ENCODE measurements at places on chromosomes 6 and 20.

GRCh38 chr6:109821428-109821827 lies 130.3 kb downstream of the FIG4 start:
- DNase-seq, result no peak

DNA sequence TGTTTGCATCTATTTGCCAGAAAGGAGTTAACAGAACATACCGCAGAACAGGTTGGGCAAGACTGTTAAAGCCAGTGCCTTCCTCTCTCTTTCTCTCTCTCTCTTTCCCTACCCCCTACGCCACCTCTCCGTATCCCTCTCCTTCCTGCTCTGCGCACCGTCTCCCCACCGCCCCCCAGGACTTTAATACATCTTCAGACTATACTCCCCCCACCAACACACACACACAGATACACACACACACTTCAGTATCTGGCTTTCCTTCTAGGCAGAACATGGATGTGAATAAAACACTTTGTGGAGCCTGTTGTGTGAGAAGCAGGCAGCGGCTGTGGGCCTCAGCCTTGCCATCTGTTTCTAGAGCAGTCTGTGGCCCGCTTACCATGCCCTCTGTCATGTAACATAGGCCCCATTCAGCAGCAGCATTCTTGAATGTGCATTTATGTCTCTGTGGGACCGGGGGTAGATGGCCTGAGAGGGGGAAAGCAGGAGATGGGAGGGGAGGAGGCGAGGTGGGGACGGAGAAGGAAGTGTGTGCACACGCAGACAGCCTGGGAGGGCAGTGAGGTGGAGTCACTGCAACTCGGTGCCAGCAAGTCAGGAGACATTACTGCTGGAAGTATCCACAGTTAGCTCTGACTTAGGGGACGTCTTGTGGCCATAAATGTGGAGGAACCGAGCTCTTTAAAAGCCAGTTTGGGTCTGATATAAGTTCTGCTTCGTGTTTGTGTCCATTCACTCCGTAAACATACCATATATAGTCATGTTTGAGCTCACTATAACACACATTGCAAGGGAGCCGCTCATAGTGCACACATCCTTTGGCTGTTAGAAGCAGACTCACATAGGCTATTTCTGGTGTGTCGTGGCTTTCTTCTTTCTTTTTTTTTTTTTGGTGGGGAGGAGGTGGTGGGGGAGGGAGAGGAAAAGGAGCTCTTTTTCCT lies 38.4 kb downstream of the RREB1 start:
- no peak for DNase-seq

- DNase-seq, result no peak
Observed at GRCh38 chr6:67068781-67069180, 1361.8 kb upstream of the EYS start.

DNA sequence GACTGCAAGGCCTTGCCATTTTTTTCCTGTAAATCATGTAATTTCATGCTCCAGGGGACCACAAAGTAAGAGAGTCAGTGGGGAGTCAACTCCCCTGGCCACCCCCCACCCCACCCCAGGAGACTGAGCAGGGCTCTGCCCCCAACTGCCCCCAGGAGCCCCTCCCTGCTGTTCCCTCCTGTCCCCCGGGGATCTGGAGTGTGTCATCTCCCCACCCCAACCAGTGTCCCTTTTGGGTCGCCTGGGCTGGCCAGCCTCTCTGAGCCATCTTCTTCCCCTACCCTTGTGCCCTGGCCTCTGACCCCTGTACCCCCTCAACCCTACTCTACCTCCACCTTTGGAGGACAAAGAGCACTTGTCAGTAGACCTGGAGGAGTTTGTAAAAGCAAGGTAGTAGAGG lies 29.4 kb downstream of the FOXP4 start:
- DNase-seq, result no peak

DNA sequence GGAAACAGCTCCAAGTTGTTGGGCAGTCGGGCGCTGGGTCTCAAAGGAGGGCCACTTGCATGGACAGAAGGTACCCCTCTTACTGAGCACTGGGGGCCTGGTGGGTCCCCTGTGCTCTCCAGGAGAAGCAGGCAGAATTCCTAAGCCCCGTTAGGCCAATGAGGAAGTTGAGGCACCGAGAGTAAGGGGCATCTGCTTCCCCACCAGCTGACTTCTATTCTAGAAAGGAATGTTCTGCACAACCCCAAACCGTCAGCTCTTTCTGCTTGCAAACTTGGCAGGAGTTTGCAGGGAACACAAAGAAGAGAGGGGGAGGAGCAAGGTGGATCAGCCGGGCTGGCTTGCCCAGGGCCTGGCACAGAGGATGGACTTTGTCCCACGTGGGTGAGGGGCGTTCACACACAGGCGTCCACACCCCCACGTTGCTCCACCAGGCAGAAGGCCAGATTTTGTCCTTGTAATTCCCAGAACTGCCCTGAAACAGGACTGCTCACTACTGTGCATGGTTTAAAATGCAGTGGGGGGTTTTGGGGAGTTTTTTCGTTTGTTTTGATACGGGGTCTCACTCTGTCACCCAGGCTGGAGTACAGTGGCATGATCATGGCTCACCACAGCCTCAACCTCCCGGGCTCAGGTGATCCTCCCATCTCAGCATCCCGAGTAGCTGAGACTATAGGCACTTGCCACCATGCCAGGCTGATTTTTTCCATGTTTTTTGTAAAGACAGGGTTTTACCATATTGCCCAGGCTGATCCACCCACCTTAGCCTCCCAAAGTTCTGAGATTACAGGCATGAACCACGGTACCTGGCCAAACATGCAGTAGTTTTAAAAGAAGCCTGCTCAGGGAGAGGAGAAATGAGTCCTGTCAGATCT lies 93.3 kb downstream of the SNX5 start:
- no peak for DNase-seq

DNA sequence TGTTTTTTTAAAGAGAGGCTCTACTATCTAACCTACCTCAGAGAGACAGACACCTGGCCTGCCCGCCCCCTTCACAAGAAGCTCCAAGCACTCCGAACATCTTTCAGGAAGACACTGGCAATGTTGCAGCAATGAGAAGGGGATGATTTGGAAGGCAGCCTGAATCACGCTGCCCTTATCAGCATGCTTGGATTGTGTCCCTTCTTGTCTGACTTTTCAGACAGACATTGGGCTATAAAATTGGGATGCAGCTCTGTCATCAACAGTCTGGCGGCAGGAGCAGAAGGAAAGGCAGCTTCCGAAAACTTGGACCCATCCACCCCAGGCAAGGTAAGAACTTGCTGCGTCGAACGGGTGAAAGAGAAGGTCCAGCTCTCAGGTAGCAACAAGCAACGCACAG lies 56.0 kb downstream of the CDK5RAP1 start:
- no peak for DNase-seq

DNA sequence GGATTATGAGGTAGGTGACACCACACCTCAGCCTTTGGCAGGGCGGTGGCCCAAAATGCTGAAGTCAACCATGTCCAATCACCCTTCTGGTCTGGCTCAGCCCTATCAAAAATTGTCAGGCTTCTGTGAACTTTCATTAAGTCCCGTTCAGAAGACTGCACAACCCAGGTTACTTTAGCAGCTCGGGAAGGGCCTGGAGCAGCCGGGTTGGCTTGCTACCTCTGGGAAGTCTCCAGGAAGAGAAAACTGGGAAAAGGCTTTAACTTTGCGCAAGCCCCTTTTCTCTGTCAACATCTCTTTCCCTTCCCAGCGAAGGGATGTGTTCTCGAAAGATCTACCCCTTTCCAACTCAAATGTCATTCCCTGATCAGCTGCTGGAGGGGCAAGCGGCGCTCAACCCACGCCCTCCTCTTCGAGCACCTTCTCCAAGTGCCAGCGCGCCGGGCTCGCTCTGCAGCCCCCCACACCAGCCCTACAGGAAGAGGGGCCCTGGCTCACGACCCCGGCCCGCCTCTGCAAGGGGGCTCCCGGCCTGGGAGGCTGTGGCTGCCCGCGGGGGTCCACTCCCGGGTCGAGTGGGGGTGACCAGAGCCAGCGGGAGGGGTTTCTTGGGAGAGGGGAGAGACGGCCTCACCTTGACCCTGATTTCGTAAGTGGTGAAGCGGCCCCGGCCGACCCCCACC lies 573 bp downstream of the SNX3 start:
- DNase-seq, result peak; percentile 45

GRCh38 chr20:47989957-47990356 lies 204.7 kb upstream of the SULF2 start:
- DNase-seq, result no peak

- DNase-seq, result no peak
Observed at GRCh38 chr6:156885562-156885961, 108.4 kb downstream of the ARID1B start.

DNA sequence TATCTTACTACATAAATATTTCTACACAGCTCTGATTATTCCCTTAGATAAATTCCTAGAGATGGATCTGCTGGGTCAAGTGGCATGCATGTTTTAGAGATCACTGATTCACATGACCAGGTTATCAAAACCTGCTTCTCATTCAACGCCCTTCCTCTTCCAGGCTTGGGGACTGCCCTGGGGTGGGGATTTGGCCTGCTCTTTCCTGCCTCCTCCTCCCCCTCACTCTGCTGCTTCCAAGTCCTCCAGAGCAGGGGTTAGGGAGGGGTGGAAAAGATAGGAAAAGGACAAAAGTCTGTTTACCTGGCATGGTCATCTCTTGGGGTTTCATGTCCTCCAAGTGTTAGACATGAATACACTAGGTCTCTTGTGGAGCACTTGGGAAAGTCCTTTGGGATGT lies 105.6 kb upstream of the GPR6 start:
- no peak for DNase-seq

DNA sequence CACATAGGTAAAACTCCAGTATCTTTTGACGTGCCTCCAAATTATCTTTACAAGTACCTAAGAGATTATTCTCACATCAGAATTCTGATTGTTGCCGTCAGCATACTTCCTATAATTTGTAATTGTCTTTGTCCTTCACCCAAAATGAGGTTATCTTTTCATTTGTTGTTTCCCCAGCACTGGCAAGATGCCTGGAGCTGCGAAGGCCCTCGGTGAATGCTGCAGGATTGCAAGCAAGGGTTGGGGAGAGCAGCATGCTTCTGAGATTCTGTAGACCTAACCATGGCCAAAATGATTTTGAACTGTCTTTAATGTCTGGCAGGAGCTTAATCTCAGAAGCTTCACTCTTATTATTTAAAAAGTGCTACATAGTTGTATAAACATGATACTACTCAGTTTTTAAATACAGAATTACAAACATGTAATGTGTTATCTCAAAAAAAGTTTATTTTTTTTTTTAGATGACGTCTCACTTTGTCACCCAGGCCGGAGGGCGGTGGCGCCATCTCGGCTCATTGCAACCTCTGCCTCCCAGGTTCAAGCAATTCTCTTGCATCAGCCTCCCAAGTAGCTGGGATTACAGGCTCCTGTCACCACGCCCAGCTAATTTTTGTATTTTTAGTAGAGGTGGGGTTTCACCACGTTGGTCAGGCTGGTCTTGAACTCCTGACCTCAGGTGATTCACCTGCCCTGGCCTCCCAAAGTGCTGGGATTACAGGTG lies 88.7 kb downstream of the ELOVL5 start:
- no peak for DNase-seq

GRCh38 chr6:99425647-99426450 lies 741 bp upstream of the PNISR start:
- DNase-seq, result peak; percentile 30

GRCh38 chr6:53654745-53655240 lies 10.8 kb downstream of the KLHL31 start:
- DNase-seq, result no peak

GRCh38 chr6:122033564-122034181 lies 365.8 kb upstream of the HSF2 start:
- DNase-seq, result no peak

DNA sequence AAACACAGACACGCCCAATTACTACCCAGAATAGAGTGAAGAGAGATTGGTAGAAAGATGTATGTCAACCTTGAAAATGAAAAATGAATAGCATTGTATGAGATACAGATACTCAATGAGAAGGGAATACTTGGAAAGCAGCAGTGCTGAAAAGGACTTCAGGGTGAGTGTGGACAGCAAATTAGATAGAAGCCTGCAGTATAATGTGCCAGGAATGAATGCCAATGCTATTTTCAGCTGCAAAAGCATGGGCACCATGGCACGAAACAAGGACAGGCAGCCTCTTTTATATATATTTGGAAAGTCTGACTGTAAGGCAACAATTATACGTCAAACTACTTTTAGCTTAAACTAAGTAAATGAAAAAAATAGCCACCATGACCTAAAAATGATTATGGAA lies 118.2 kb downstream of the PTCHD4 start:
- no peak for DNase-seq

- no peak for DNase-seq
Observed at GRCh38 chr6:14108571-14109410, 8.8 kb upstream of the CD83 start.

DNA sequence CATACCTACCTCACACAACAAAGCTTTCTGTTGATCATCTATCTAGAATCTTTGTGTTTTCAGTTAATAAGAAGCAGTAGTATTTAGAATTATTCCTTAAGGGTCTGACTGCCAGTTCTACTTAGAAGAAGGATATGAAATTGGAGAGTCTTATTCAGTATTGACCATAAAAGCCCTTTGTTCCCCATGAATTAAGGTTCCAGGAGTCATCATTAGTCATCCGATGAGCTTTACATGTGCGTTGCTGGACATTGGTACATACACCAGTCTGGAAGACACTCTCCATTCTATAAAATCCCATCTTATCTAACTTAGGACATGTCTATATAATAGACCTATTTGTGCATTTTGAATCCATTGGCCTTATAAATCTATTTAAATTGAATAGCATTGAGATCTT lies 34.4 kb upstream of the RNF217 start:
- DNase-seq, result no peak

DNA sequence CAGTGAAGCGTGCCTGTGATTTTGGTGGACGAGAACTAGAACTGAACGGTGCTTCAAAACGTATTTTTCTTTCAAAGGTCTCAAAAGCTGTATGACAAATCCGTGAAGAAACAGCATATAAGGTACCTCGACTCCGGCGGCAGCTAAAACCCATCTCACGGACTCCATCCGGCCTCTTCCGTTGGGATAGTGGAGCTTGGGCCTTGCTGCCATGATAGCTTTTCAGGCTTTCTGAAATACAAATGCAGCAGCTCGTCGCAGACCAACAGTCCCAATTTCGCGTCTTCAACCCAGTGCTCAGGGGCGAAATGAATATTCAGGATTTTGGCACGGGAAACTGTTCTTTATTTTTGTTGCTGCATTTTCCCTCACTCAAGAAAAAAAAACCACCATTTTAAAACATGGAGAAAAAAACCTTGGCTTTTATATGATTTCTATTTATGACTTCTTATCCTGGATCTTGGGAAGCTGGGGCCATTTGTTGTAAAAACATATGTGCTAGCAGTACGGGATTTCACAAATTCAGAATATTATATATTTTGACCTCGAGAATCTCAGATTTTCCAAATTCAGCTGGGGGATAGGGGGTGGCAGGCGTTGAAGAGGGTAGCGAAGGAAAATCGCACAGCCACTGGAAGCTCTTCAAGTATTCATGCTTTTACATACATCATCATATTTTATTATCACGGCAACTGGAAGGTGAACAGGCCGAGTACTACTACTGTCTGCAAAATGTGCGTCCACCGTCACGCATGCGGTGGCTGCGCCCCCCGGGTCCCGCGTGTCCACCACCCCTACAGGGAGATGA lies 849 bp downstream of the GSTA4 start:
- no peak for DNase-seq
